ENCODE measurements at places on chromosomes 4 and X.

DNA sequence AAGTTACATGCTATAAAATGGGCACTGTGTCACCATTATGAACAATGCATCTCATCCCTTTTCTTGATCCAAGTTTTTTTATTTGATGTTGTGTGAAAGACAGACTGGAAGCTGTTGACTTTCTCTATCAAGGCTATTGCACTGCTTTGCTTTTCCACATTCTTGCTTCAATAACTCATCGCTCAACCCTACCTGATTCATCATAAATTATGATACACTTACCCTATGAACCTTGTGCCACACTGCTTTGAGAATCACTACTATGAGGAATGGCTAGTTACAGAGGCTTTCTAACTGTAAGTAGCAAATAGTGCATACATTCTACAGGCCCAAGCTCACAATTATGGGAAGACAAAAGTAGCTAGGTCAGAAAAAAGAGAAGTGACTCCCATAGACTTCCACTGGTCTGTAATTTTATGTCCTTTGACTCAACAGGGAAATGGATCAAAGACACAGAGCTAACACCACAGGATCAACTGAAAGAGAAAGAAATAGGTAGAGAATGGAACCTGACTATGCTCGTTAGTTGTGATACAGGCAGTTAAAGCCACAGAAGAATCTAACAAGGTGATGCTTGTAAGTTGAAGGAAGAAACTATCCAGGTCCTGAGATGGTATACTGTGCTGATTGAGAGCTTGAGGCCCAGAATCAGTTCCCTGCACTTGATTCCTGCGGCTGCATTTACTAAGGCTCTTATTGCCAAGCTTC lies 163.5 kb downstream of the PPP3CA start:
- no peak for DNase-seq

DNA sequence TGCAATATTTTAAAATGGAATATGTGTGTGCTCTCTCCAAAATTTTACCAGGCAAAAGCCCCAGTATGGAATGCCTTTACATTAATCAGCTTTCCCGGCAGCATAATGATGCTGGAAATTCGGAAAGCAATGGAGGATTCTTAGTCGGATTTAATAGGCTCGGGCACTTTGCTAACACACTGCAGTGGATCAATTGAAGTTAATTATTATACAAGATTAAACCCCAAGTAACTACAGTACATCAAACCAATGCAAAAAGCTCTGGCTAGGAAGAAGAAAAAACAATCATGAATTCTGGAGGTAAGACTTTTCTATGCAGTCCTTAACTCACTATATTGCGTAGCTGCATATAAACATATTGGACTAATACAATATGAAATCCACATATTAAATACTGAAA lies 43.6 kb upstream of the GRIA3 start:
- no peak for DNase-seq

DNA sequence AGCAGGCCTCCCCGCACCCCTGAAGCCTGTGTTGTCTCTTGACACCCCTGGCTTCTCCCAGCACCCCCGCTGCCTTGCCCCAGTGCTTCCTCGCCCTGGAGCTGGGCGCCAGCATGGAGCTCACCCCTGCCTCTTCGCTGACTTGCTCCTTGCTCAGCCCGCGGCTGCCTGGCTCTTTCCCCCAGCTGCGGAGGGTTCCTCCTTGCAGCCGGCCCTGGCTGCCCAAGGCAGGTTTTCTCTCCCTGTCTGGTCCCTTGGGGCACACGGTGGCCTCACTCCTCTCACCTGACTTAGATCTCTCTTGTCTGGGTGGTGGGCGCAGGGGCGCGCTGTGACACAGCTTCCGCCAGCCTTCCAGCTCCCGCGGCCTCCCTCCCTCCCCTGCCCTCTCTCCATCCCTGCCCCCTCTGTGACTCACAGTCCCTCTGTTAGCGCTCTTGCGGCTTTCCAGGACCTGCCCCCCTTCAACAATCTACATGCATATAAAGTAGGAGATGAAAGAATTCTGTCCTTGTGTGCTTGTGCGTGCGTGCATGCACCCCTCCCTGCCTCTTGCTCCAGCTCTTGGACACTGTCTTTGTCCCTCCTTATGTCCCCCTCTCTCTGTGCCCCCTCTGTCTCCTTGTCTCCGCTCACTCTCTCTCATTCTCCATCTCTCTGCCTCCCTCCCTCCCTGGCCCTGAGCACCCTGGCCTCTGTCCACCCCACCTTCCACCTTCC lies 2.2 kb downstream of the PLXNB3 start:
- DNase-seq: no peak

- no peak for DNase-seq
Observed at GRCh38 chrX:701673-702072, 71.1 kb downstream of the SHOX start.

- peak; percentile 36 for DNase-seq
Observed at GRCh38 chrX:13506574-13506973, 62.8 kb upstream of the EGFL6 start.

- no peak for DNase-seq
Observed at GRCh38 chr4:105992641-105993305, 97.5 kb downstream of the NPNT start.

DNA sequence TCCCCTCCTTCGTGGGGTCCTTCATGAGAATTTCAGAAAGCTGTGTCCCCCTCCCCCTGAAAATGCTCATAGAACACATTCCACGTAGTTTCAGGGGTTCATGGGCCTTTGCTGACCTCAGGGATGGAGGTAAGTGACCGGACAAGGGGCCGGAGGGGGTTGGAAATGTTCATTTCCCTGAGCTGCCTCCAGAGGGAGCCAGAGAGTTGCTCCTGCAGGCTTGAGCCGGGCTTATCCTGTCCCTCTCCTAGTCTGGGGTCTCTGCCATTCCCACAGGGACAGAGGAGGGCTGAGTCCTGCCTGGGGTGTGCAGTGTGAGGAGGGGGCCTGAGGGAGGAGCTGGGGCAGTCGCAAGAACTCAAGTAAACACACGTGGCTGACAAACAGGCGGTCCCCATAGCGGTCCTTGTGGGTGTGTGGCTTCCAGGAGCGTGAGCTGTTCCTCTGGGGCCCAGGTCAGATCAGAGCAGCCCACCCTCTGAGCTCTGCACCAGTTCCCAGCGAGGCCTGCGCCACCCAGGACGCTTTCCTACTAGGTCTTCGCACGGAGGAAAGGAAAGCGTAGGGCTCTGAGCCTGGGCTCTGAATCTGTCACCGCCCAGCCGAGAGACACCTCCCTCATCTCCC lies 62.5 kb downstream of the WFS1 start:
- no peak for DNase-seq

DNA sequence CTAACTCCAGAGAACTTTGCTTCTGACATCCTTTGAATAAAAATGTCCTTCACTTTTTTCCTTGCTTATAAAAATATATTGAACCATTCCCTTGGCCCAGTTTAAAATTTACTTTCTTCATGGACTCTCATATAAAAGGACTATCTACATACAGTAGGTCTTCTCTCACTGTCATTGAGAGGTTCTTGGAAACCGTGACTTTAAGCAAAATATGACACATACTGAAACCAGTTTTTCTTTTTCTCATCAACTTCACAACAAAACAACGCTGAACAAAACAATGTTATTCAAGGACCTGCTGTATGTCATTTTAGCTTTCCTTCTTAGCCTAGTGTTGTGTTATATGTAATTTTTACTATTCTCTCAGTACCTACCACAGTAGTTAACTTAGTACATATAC lies 496.8 kb downstream of the CENPC start:
- DNase-seq: no peak

GRCh38 chr4:136863756-136864155 lies 668.5 kb downstream of the PCDH18 start:
- DNase-seq: no peak

Measured in stimulated activated CD4-positive, alpha-beta T cell treated with anti-CD3 and anti-CD28 coated beads, TNF-alpha, amount 100 ng/mL, for 1 hour (primary cell).